Activated T-helper 2 cell treated with anti-CD3 and anti-CD28 coated beads, Interferon-gamma antibody, Interleukin-2, Interleukin-4, amounts not matched to agents 10 μg/mL and 5 μg/mL and 100 μg/mL, durations not matched to agents 14 hours and 24 hours and 36 hours (primary cell): ENCODE measurements at places on chromosomes 3 and 15.

DNA sequence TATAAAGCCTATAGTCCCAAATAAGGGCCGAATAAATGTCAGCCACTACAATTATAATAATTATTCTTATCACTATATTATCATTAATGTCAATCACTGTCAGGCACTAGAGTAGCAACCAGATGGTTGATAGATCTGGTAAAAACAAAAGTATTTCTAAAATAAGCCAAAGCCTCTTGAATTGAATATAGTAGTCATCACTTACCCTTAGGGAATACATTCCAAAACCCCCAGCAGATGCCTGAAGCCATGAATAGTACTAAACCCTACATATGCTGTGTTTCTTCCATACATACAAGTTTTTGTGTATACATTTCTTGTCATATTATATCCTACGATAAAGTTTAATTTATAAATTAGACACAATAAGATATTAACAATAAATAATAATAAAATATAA is 59.1 kb downstream of the LRRC3B start:
- no peak for DNase-seq

DNA sequence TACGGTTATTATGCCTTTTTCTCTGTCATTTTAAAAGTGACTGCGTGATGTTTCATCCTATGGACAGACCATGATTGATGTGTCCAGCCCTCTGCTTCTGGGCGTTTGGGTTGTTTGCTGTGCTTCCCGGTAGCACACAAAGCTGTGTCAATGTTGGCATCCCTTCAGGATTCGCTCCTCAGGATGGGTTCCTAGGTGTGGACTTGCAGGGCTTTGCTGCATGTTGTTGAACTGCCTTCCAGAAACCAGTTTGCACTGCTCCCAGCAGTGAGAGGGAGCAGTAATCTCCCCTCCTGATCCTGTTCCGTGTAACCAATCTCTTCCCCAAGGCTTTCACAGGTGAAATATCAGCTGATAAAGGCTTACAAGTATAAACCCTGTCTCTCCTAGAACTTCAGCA is 787 bp downstream of the TRPM1 start:
- DNase-seq, result no peak

DNA sequence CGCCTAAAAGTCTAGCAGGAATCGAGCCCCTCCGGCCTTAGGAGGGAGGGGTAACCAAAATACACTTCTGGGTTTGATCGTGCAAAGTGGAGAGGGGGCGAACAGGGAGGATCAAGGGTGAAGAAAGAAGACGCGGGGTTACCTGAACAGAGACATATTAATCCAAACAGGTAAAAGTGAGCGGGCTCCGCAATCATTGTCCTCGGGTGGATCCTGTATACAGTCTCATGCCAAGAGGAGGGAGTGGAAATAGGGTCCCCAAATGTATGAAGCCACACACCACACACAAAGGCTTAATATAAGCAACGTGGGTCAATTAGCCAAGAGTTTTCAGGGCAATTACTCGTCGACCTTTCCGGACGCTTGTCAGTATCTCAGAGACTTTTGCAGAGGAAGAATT is 749.5 kb downstream of the ROBO1 start:
- DNase-seq, result no peak

- DNase-seq, result no peak
Observed at GRCh38 chr15:64051093-64051402, 4.8 kb upstream of the DAPK2 start.

DNA sequence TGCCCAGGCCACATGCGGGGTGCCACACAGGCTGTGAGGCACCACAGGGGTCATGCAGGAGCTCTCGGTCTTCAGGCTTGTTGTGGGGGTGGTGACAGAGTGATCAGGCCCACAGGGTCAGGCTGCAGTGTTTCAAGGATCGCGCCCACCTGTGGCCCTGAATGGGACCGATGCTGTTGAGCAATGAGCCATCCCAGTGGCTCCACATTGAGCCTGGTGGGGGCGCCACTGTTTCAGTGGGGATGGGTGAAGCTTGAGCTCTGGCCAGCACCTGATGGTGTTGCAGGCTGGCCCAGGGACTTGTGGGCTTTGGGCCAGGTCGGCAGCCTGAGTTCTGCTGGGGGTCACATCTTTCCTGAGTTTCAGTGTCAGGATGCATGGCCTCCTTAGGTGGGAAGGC is 230.1 kb downstream of the UBE3A start:
- no peak for DNase-seq

GRCh38 chr15:76449455-76449854 is 112.9 kb downstream of the ISL2 start:
- DNase-seq, result no peak

- no peak for DNase-seq
Observed at GRCh38 chr3:54580453-54580852, 347.4 kb downstream of the LRTM1 start.

GRCh38 chr3:124812291-124813265 is 74.6 kb downstream of the ITGB5 start:
- no peak for DNase-seq
